ENCODE measurements at places on chromosomes 6 and 20. TPM values are rescaled to one million over a fixed set of nuclear protein-coding genes. Genes with fewer than 3 reads are reported as not detected.

NKX2-2 gene
- not detected for total RNA-seq

EPB41L1 gene
- 105 TPM for total RNA-seq

COL9A3 gene
- total RNA-seq, result 134 TPM

MCCD1 gene
- total RNA-seq, result not detected

ATXN1 gene
- 66.1 TPM for total RNA-seq

LTB gene
- 1.4 TPM for total RNA-seq

LY6G6F gene
- not detected for total RNA-seq

SAMD5 gene
- 23.1 TPM for total RNA-seq

TCF21 gene
- not detected for total RNA-seq

LHFPL5 gene
- total RNA-seq, result 0.27 TPM

OPRL1 gene
- 3.5 TPM for total RNA-seq

RIMS1 gene
- total RNA-seq, result 56.7 TPM

FILIP1 gene
- 16.8 TPM for total RNA-seq

GMDS gene
- total RNA-seq, result 53.0 TPM

CCN5 gene
- total RNA-seq, result not detected

RAD21L1 gene
- 0.38 TPM for total RNA-seq

EFCAB8 gene
- total RNA-seq, result 0.05 TPM

BMP2 gene
- 15.4 TPM for total RNA-seq

C6orf15 gene
- total RNA-seq, result not detected

SLC22A1 gene
- 0.27 TPM for total RNA-seq

KIAA0408 gene
- total RNA-seq, result 41.1 TPM

MMP24OS gene
- 18.3 TPM for total RNA-seq

SLC35F1 gene
- 51.7 TPM for total RNA-seq

MMS22L gene
- 35.4 TPM for total RNA-seq

TRIM31 gene
- total RNA-seq, result not detected

AGER gene
- total RNA-seq, result 2.6 TPM

PCMT1 gene
- 121 TPM for total RNA-seq
